ENCODE measurements at places on chromosomes 16 and 17. TPM values are rescaled to one million over a fixed set of nuclear protein-coding genes. Genes with fewer than 3 reads are reported as not detected.

GPR179 gene
- total RNA-seq, result 0.10 TPM

CAVIN1 gene
- total RNA-seq, result 0.21 TPM

PRAC2 gene
- total RNA-seq, result not detected

ACSM5 gene
- not detected for total RNA-seq

SGCA gene
- total RNA-seq, result not detected

CLEC18B gene
- total RNA-seq, result not detected

HAGHL gene
- total RNA-seq, result 4.6 TPM

KRT33B gene
- total RNA-seq, result not detected

SEZ6L2 gene
- total RNA-seq, result under 0.01 TPM

ZPBP2 gene
- not detected for total RNA-seq

SGSM2 gene
- total RNA-seq, result 52.9 TPM

HLF gene
- 1.7 TPM for total RNA-seq

APRT gene
- 70.8 TPM for total RNA-seq

MT1E gene
- 1.7 TPM for total RNA-seq

KATNIP gene
- total RNA-seq, result 15.7 TPM

ABCC12 gene
- not detected for total RNA-seq

TPSG1 gene
- total RNA-seq, result not detected

DPEP2 gene
- 17.2 TPM for total RNA-seq

MMP2 gene
- total RNA-seq, result 0.10 TPM

CASKIN1 gene
- not detected for total RNA-seq

Data from mononuclear cell (primary cell).